Activated CD4-positive, alpha-beta T cell treated with anti-CD3 and anti-CD28 coated beads, Interleukin-2, Interleukin-4, amounts not matched to agents 100 ng/mL and 50 ng/mL, durations not matched to agents 16 hours and 8 hours (primary cell): ENCODE measurements at places on chromosomes 7 and 10.

DNA sequence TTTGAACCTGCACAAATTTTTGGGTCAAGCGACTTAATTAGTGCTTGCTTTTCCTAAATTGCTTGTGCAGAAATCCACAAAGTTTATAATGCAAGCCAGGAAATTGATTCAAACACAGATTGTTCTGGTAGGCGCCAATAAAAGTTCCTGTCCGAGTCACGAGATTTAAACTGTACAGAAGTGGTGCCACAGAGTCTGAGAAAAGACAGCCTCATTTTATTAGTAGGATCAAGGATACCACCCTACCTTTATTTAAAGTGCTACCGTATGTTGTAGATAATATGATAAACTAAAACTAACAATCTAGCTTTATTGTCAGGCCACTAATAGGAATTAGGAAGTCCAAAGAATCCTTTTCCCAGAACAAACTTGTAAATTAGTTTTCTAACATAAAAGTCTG lies 696.7 kb downstream of the TNS3 start:
- DNase-seq = no peak

GRCh38 chr7:18511351-18512140 lies 16.0 kb downstream of the HDAC9 start:
- DNase-seq = no peak

DNA sequence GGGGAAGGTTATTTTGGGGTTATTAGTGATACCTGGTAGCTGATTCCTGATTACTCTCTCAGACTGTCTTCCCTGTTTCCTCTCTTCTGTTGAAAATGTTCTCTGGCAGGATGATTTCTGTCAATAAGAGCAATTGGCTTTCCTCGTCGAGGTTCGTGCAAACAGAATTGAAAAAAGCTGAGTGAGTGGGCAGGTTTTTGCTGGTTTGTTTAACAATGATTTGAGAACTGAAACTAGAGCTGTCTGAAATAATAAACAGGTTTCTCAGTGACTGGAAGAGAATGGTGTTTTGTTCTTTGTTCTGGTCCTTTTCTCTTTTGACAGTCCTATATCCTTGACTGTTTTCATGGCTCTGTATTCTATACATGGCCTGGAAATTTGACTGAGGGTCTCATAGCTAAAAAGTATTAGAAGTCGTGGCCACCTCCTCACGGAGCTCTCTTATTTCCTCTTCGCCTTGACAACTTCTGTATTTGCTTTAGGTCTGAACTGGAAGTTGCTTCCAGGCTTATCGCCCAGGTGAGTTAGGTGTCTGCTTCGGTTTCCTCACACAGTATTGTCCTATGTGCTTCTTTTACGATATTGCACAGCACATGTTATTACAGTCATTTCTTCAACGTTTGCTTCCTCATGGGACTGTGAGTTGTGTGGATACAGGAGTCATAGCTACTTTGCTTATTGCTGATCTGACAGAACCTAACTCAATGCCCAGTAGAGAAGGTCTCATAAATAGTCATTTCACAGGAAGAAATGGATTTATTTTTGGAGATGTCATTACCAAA lies 403.6 kb downstream of the NRG3 start:
- no peak for DNase-seq

- DNase-seq = peak; percentile 34
These were observed 1.2 kb upstream of the C10orf143 start for GRCh38 chr10:130111852-130112180.

DNA sequence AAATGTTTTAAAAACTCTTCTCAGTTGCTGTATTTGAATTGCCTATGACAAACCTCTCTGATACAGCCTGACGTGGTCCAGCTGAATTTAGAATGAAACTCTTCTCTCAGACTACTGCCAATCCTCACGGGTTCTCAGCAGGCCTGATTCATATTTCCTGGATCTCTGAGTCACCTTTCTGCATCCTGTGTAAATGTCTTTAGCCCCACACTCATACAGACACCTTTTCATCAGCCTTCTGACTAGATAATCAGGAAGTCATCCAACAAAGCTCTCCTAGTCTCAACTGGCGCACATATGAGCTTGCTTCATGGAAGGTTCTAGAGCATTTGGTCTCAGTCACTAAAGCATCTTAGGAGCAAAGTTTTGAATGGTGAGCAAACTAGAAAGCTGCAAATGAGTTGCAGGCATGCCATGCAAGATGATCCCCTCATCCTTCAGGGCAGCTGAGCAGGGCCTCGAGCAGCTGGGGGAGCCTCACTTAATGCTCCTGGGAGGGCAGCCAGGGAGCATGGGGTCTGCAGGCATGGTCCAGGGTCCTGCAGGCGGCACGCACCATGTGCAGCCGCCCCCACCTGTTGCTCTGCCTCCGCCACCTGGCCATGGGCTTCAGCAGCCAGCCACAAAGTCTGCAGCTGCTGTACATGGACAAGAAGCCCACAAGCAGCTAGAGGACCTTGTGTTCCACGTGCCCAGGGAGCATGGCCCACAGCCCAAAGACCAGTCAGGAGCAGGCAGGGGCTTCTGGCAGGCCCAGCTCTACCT lies 182.8 kb downstream of the ARHGAP12 start:
- DNase-seq = peak; percentile 89

DNA sequence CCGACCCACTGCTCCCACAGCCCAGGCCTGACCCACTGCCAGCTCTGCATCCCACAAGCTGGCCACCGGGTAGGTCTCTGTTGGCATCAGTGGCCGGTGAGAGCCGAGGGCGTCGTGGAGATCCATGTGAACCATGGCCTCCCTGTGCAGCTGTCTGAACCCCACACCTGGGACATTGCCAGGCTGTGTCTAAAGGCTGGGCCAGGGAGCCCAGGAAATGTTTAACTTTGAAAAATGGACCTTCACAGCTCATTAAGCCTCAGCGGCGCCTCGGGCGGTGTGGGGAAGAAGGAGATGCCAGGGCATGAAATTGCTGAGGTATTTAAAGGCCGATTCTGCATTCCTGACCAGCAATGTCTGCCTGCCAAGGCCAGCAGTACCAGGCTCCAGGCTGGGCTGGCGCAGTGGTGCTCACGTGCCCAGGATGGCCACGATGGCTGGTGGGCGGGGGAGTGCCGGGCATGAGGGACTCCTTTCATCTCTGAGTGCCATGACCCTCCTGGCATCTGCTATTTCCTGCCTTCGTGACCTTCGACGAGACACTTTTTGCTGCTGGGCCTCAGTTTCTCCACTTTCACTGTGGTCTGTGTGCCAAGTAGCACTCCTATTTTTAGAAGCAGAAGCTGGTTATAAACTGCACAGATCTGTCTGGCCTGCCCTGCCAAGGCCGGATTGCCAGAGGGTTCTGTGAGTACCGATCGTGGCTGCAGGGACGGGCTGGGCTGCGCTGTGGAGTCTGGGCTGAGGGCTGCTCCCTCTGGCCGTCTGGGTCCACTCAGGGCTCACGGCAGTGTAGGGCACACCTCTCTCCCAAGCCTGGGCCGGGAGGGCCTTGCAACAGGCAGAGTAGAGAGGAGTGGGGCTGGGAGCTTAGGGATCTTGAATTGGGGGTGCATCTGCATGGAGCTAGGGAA lies 21.8 kb downstream of the ELFN1 start:
- DNase-seq = no peak
